ENCODE measurements at places on chromosomes 6 and 20. TPM values are rescaled to one million over a fixed set of nuclear protein-coding genes. Genes with fewer than 3 reads are reported as not detected.

DNA sequence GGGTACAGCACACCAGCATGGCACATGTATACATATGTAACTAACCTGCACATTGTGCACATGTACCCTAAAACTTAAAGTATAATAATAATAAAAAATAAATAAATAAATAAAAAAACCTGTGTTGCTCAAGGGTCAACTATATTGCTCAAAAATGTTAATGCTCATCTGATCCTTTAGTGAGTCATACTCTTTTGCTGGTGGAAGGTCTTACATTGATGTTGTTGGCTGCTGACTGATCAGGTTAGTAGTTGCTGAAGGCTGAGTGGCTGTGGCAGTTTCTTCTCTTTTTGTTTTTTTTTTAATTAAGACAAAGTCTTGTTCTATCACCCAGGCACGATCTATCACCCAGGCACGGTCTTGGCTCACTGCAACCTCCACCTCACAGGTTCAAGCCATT lies 29.6 kb upstream of the SMIM26 start:
- ATAC-seq = peak; percentile 42

The HELZ2 gene
- total RNA-seq = 32.0 TPM

DNA sequence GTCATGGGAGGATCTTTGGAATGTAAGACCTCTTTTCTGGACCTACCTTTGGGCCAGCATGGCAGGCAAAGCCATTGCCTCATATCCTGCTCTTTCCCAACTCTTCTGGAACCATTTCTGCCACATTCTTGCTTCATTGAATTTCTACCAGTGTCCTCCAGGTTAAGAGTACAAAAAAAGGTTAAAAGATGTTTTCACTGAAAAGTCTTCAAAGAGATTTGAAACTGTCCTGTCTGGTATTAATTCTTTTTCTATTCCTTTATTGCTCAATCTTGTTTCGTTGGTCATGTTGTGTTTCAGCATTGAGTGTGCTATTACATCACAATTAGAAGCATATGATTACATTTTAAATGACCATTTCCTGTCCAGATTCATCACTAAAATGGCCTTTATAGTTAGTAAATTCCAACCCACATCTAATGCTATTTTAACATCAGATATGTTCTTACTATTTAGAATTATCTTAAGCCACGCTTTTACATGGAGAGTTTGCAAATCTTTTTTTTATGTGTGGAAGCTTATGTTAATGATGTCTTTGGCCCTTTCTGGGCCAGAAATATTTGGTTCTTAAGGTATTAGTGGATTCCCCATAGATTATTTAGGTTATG lies 450.9 kb downstream of the GJA1 start:
- no peak for ATAC-seq

- ATAC-seq = no peak
Observed at GRCh38 chr6:105783333-105783935, 302.7 kb upstream of the PRDM1 start.

- ATAC-seq = no peak
Observed at GRCh38 chr6:170162775-170163404, 128.0 kb downstream of the DLL1 start.

The C6orf141 gene
- total RNA-seq = 9.3 TPM

DNA sequence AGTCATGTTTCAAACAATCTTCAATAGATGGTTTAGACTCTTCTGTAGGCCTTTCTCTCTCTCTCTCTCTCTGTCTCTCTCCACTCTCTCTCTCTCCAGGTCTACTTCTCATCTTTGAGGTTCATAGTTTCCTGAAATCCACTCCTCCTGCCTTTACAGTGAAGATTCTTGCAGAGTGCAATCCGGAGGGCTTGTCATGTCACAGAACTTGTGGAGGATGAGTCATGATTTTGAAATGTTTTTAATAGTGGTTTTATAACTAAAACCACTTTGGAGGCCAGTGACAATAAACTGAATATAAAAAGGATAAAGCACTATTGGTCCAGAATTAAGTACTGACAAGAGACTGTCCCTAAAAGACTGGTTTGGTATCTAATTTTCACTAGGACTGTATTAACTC lies 156.3 kb downstream of the KIF6 start:
- ATAC-seq = no peak

GRCh38 chr20:50513169-50514034 lies 3.2 kb downstream of the PTPN1 start:
- no peak for ATAC-seq

All from esophagus mucosa (tissue), 1 donor.